ENCODE measurements at places on chromosomes 4 and X.
A peak's percentile ranks its signal among the peaks of the same experiment; 100 is the strongest.

DNA sequence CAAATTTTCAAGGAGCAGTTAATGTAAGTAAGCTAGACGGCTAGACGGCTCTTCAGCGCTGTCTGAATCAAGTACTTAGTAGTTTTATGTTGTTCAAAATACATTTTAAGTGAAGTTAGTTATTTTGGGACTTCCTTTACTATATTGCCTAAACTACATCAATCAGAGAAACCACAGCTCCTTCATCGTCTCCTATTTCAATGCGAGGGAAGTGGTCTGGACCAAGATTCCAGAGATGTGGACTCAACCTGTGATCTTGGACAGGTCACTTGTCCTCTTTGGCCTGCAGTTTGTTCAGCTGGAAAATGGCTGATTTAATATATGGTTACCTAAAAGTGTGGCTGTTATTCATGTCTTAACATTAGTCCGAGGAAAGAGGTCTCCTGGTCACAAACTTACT lies 10.6 kb downstream of the ING2 start:
- DNase-seq, result no peak

DNA sequence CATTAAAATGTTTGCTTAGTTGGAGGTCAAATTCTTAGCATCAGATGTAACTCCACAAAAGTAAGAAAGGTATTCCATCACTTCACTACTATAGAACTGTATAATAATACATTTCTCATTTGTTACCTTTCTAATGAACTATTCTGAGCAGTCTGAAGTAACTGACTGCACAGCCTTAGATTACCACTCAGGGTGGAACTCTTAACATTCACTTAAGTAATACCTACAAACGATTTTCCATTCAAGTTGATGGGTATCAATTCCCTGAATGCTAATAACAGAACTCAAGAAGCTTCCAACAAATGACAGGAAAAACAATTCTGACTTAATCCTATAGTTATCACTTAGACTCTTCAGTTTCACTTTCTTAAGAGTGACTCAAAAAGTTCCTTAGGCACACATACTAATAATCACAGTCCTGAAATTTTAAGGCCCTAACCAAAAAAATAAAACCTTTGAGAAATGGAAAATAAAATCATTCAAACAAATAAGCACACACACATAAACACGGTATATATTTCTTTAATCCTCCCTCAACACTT lies 20.9 kb downstream of the HNRNPD start:
- no peak for DNase-seq

- DNase-seq, result no peak
Observed at GRCh38 chrX:147738265-147738664, 173.5 kb upstream of the FMR1 start.

- DNase-seq, result peak; percentile 88
Observed at GRCh38 chrX:23766650-23767551, 16.1 kb upstream of the SAT1 start.

- DNase-seq, result no peak
Observed at GRCh38 chr4:58138786-58139668, 1028.8 kb upstream of the IGFBP7 start.

DNA sequence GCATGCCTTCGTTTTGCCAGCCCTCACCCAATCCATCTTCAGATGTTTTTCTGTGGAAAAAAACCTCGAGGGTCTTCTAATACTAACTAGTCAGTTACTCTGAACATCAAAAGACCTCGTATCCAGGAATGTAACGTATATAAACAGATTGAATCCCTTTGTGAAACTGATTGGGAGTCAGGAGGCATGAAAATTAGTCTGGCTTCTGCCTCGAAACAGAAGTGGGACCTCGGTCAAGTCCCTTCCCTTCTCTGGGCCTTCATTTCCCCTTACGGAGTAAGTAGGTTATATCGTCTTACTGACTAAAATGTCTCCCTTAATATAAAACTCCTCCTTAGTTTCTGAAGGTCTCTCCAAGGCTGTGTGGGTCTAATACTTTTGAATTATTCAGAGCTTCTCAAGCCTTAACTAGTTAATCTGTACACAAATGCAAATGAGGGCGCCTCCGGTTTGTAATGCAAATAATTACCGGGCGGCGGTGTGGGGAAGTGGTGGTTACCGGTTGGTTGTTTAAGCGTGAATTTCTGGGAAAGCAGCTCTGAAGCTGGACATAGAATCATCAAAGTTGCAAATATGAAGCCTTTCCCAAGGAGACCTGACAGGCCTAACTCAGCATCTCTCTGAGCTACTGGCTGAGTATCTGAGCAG lies 11.4 kb upstream of the NKRF start:
- DNase-seq, result no peak

- no peak for DNase-seq
Observed at GRCh38 chrX:24767557-24767956, 73.8 kb downstream of the POLA1 start.

- peak; percentile 69 for DNase-seq
Observed at GRCh38 chrX:100980608-100981497, 11.3 kb downstream of the ARL13A start.

GRCh38 chr4:102299354-102300107 lies 45.8 kb downstream of the SLC39A8 start:
- DNase-seq, result peak; percentile 51

DNA sequence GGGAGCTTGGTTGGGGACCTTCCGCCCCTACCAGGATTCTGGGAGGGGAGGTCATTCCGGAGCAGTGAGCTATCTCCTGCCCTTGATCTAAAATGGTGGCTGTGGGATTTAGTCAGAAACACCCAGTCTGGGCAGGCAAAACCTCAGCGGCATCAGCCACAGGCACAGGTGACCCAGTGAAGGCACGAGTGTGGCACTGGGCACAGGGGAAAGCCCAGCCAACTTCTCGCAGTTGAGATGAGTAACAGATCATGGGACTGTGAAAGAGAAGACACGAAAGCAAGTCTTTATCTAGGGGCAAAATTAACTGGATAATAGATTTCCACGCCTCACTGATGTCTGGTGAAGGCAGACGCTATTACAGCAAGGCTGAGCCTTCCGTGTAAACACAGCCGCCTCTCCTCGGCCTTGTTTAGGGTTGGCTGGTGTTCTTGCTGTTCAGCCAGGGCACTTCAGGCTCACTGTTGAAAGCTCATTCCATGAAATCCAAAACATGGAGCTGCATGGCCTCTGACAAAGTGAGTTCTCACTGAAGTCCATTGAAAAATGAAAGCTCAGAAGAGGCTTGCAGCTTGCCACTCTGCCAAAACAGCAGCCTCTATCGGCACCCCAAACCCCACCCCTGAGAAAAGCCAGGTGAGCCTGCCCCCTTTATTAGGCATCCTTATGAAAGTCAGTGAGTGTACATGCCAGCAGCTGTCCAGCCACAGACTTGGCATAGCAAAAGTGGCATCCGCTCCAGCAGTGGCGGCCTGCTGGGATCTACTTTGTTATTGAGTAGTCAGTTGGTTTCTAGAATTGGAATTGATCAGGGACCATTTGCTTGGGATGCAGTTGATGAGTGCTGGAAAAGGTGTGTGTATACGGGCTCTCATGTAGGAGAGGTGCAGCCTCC lies 102.3 kb upstream of the MTM1 start:
- DNase-seq, result no peak

DNA sequence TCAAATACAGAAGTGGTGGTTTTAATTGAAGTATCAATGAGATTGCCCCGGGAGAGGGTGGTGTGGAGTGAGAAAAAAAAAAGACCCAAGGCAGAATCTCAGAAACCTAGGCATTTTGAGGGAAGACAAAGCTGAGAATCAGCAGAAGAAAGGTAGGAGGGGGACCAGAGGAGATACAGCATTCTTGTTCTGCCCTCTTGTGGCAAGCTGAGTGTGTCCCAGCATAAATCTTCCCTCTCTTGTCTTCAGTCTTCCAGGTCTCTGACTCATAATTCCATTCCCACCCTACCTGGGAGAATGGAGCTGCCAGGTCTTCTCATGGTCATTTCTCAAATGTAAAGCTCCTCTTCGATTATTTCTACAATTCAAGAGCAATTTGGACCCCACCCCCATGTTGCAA lies 32.7 kb upstream of the MAGED1 start:
- peak; percentile 52 for DNase-seq

GRCh38 chr4:38565271-38566199 lies 98.5 kb upstream of the KLF3 start:
- peak; percentile 56 for DNase-seq

- DNase-seq, result no peak
Observed at GRCh38 chrX:16733013-16733412, 13.6 kb downstream of the SYAP1 start.

- DNase-seq, result peak; percentile 81
Observed at GRCh38 chr4:81351654-81352445, 119.9 kb downstream of the RASGEF1B start.

- DNase-seq, result no peak
Observed at GRCh38 chrX:80573275-80573674, 153.0 kb downstream of the TENT5D start.

- DNase-seq, result peak; percentile 61
Observed at GRCh38 chr4:76339364-76339763, 32.8 kb downstream of the STBD1 start.

- peak; percentile 81 for DNase-seq
Observed at GRCh38 chr4:23881052-23881501, 8.8 kb downstream of the PPARGC1A start.

DNA sequence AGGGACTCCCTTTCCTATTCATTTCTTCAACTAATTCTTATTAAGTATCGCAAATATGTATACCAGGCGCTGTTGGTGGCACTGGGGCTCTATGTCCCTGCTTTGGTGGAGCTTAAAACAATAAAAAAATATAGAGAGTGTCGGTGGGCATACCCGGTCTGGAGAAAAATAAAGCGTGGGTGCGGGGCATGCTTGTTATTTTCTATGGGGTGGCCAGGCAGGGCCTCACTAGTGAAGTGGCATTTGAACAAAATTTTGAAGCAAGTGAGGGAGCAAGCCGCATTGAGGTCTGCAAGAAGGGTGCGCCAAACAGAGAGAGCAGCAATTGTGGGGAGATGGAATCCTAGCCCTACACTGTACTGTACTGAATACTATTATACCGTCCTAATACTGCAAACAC lies 565 bp upstream of the IDS start:
- no peak for DNase-seq

DNA sequence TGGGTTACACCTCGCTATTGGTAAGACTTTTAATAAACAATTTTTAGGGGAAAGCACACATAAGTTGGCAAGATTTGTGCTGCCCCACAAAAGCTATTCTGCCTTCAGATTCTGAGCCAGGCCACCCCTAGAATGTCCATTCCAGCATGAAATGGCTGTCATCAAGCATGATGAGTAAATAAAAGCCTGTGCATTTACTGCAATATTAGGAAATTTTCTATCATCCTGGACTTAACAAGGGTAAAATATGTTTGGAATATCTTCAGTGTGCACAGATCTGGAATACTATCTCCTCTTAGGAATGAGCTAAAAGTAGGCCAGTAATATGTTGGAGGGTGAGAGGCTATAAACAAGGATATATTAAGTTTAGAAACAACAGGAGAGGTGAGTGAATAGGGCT lies 510.9 kb downstream of the ANKRD50 start:
- DNase-seq, result no peak

DNA sequence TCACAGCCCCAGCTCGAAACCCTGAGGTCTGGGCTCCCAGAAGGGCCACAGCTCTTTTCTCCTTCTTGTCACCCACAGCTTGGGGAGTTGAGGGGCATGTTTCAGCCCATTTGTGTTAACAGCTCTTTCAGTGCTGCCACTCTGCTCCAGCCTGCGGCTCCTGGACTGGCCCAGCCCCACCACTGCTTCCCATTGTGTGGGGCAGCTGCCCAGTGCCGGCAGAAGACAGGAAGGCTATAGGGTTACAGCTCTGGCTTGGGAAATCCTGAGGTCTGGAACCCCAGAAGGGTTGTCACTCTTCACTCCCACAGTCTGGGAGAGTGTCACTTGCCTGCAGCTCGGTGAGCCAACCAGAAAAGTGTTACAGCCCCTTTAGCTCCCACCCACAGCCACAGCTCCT lies 7.0 kb upstream of the HNRNPD start:
- no peak for DNase-seq

DNA sequence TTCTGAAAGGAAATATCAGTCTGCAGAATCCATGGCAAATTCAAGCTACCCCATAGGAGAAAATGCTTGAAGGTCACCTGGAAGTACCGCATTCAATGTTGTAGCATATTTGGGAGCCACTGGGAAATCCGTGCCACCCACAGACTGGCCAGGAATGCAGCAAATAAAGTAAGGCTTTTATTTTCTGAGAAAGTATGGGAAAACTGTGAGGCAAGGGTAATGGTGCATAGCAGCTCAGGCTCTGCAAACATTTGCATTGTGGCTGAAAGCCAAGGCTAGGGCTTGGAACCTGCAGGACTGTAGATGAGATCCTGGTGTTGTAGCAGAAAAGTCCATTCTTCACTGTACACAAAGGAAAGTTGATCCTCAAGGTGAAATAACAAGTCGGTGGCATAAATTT lies 450.9 kb upstream of the NR3C2 start:
- peak; percentile 44 for DNase-seq

- DNase-seq, result no peak
Observed at GRCh38 chrX:114519524-114519923, 64.4 kb upstream of the HTR2C start.

GRCh38 chrX:48934581-48935300 lies 15.9 kb upstream of the PIM2 start:
- DNase-seq, result no peak

DNA sequence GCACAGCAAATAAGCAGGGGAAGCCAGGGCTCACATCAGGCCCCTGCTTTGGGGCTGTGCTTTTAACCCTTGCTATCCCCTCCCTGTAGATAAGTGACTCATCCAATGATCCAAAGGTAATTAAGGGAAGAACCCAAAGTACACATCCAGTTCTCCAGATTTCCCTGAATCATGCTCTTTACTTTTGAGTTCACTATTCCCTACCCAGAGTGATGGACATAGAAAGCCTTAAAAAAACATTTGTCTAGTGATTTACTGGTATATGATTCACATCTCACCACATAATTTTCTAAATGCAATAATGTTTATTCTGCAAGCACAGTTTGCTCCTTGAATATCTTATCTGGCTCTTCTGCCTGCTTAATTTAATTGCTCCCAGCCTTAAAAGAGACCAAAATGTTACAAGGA lies 136.2 kb downstream of the PPP3CA start:
- DNase-seq, result peak; percentile 39

DNA sequence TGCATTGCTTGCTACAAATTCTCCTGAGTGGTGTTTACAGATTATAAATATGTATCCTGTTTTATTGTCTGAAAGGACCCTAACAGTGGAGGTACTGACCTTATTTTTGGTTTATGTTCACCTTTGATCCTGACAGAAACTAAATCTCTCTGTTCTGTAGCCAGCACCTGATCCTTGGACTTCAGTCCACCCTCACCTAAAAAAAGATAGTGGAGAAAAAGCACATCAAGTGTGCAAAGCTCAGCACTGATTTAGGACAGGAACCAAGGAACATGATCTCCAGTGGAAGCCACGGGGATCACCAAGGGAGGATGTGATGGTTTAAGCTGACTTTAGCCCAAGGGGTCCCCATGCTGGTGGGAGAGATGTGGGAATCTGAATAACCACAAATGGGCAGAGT lies 22.3 kb upstream of the C4orf54 start:
- DNase-seq, result no peak
